ENCODE measurements at places on chromosomes 5 and 9.

- DNase-seq = no peak
Measured at GRCh38 chr9:116713271-116713670, 26.2 kb downstream of the TRIM32 start.

DNA sequence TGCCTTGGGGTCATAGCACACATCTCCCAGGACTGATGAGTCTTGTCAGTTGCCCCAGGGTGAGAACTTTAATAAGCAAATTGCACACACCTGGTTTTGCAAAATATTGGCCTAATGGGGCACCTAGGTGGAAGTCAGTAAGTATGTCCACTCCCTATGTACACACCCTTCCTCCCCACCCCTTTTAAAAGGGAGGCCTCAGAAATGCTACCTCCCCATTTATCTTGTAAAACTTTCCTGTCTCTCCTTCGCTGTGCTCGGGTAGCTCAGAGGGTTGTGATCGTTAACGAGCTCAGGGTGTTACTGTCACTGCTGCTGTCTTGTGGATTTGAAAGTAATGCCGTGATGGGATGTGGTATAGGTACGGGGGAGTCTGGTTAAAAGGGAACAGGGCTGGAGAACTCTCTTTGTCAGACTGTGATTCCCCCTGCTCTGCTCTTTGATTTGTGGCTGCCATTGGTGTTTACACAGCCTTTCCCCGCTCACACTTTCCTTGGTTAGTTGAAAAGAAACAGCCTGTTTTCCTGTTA is 26.2 kb downstream of the ZNF462 start:
- no peak for DNase-seq

DNA sequence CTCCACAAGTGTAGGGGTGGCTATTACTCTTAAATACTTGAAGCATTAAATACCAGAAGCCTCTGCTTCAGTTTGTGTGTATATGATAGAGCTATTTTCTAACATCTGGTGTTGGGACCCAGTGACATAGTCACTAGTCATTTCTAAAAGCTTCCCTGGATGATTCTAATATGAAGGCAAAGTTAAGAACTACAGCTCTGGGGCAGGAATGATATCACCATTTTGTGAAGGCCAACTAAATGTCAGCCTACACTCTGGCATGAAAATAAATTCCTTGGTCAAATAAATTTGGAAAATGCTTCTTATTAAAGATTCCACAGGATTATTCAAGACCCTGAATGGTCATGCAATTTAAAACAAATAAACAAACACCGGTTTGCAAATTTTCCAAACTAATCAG is 197.7 kb downstream of the PLK2 start:
- no peak for DNase-seq

DNA sequence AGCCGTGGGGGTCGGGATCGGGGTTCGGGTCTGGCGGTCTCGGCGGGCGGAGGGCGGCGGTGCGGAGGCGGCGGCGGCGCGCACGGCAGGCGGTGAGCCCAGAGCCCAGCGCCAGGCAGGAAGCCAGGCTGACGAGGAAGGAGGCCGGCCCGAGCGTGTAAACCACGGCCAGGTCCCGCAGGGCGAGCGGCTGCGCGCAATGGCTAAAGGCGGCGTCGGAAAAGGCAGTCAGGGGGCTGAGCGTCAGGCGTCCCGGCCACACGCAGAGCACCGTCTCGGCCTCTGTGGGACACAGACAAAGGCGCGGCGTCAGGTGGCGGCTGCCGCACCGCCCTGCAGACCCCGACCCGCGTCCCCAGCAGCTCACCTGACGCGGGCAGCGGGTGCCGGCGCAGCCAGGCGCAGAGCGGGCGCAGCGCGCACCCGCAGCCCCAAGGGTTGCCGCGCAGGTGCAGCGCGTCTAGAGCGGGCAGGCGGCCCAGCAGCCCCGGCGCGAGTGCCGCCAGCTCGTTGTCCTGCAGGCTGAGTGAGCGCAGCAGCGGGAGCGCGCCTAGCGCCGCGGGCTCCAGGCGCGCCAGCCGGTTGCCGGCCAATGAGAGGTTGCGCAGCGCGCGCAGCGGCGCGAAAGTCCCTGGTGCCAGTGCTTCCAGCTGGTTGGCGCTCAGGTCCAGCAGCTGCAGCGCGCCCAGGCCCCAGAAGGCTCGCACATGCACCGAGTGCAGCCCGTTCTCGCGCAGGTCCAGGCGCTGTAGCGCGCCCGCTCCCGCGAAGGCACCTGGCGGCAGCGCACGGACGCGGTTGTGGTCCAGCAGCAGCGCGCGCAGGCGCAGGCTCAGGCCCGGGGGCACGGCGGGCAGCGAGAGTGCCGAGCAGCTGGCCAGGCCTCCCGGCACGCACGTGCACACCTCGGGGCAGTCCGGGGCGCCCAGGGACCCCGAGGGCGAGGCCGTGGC is 671 bp downstream of the LRRC26 start:
- no peak for DNase-seq

GRCh38 chr9:12879961-12880360 is 105.1 kb downstream of the LURAP1L start:
- DNase-seq = no peak

DNA sequence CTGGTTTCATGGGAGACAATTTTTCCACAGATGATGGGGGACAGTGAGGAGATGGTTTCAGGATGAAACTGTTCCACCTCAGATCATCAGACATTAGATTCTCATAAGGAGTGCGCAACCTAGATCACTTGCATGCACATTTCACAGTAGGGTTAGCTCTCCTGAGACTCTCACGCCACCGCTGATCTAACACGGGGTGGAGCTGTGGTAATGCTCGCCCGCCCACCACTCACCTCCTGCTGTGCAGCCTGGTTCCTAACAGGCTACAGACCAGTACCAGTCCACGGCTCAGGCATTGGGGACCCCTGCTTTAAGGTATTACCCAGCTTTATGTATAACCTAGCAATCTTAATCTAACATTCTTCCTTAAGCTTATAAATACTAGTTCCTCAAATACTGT is 35.6 kb downstream of the TTC39B start:
- no peak for DNase-seq

GRCh38 chr9:71209890-71210289 is 88.5 kb upstream of the TRPM3 start:
- DNase-seq = no peak

- no peak for DNase-seq
Measured at GRCh38 chr5:35304291-35304690, 74.0 kb upstream of the PRLR start.

DNA sequence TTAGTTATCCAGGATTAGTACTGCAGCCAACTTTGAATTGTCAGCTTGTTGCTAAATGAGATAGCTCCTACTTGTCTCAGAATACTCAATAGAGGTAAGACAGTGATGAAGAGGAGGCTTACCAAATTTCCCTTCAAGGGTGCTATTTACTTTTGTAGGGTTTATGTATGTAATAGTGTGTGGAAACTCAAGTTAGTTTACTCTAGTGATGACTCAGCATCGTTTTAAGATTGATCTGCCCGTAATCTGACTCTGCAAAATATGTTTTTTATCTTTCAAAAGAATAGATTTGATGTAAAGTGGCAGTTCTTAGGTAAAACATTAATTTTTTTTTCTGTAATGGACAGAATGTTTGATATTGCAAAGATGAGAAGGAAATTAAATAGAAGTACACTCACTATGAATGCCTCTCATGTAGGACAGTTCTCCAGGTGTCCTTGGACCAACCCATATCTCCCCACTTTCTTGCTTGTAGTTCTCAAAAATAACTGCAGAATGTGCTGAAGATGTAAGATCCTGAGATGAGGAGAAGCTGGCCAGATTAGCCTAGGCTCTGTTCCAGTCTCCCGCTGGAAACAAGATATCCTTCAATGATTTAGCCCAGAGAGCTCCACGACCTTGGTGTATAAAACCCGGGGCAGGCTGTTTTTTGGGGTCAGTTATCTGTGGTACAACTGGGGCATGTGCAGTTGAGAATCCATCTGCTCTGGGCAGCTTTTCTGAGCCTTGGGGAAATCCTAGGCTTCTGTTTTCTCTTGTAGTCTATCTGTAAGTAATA is 24.4 kb upstream of the MROH2B start:
- DNase-seq = no peak

GRCh38 chr5:109099081-109099480 is 310.7 kb downstream of the PJA2 start:
- no peak for DNase-seq

- DNase-seq = no peak
Measured at GRCh38 chr5:6379246-6379645, 899 bp upstream of the MED10 start.

DNA sequence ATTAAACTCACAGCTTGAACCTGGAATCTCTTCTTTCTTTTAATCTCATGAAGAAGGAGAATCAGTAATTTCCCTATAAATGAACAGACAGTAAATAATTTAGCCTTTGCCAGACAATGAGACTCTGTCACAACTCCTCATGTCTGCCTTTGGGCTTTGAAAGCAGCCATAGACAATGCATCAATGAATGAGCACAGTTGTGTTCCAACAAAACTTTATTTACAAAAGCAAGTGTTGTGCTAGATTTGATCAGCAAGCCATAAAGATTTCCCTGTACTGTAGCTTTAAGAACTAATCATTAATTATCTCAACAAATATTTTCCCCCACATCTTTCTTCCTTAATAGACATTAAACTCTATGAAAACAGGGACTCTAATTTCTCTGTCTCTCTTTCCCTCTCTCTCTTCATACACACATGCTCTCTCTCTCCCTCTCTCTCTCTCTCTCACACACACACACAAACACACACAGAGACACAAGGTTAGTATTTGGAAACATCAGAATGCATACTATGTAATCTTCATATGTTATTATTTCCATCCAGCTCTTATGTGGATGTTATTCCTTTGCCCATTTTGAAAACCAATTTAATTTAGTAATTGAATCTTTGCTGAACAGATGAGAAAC is 1209.8 kb upstream of the CDH6 start:
- DNase-seq = no peak

DNA sequence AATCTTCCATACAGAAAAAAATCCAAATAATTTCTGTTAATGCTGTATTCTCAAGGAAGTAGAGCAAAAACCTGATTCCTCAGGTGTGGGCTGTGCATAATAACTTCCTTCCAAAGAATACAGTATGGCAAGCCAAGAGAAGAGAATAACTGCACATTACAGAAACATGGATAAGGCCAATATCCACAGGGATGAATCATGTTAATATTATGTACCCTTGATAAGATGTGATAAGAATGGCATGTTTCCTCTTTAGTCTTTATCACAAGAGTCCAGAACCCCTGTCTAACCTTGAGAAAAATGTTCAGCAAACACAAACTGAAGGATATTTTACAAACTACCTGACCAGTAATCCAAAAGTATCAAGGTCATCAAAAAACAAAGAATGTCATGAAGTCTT is 795.8 kb downstream of the SEMA5A start:
- DNase-seq = no peak

- DNase-seq = no peak
Measured at GRCh38 chr9:6383551-6384225, 29.3 kb upstream of the UHRF2 start.

DNA sequence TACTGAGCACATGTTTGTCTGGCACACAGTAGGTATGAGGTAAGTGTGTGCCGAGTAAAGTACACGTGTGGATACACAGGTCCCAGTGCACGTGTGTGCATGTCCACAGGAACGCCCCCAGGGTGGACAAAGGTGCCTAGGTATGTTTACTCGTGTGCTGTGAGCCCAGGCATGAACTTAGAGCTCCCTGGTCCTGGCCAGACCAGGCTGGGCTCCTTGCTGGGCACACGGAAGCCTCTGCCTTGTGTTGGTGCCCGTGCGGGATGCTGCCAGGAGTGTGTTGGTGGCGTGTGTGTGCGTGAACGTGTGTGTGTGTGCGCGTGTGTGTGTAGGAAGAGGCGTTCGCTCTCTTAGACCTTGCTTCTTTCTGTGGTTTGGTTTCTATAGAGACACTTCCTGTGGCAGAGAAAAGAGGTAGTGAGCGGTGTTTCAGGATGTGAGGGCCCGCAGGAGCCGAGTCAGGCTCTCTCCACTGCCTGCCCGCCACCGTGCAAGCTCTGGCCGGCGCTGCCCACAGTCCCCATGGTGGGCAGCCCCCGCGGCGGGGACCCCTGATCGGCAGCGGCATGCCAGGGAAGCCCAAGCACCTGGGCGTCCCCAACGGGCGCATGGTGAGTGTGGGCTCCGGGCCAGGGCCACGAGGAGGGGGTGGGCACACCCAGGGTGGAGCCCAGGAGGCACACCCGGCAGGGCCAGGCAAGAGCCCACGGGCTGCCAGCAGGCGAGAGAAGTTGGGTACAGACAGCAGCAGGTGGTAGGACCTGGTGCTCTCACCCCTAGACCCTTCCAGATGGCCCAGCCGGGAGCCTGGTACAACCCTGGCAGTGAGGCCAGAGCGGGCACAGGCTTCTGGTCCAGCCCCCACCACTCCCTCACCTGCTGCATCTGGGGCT is at the start of gene RGS14:
Gene RGS14 (plus strand): TSS at position 466 of the 893 bp plus-strand sequence. CDS start 101 bp downstream, at position 567.
- DNase-seq = no peak

DNA sequence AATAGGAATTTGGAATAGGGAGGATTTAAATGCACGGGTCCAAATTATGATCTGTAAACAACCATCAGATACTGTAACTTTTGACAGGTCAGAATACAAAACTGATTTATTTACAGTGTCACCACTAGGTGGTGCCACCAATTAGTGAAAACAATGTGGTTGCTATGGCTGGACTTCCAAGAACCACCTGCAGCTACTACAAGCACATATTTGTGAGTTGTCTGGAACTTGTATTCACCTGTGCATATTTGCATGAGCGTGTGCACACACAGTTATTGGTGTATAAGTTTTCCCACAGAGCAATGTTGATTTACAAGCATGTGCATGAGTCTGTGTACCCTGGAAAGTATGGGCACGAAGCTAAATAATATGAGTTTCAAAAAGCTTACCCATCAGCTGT is 3.0 kb upstream of the HRCT1 start:
- DNase-seq = no peak

GRCh38 chr5:62969409-62970120 is 390.9 kb downstream of the LRRC70 start:
- DNase-seq = no peak

DNA sequence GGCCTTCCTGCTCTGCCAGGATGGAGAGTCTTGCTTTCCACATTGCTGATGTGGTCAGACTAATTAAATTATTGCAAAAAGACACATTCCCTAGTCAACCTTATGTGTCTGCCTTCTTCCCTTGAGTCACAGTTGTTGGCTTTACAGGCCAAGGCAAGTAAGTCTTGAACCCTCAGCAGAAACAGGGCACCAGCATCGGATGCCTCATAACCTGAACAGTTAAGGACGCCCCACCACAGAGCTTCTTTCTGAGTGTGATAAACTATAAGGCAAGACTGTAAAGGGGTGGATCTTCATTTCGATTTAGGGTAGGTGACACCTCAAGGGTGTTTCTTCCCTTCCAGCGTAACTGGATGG is 670 bp upstream of the KIF2A start:
- DNase-seq = no peak

- no peak for DNase-seq
Measured at GRCh38 chr9:89593727-89594427, 10.9 kb upstream of the GADD45G start.

DNA sequence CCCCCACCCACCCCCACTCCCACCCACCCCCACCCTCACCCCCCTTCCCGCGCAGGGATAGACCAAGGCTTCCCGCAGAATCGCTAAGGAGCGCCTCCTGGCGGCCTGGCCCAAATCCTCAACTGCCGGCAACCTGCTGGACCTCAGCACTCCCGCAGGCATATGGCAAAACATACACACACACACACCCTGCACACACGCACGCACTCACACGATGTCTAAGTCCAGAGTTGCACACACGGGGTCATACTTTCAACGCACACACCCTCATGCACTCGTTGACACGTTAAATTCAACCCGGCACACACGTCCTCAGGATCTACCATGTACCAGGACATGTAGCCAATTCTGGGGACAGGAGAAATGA is 1.7 kb downstream of the CPLX2 start:
- DNase-seq = no peak

Data from cortex of kidney (tissue), 1 donor.